ENCODE measurements at places on chromosomes 7 and 10. TPM values are rescaled to one million over a fixed set of nuclear protein-coding genes. Genes with fewer than 3 reads are reported as not detected.

The OPN1SW gene
- not detected for total RNA-seq

The AKR1C8 gene
- total RNA-seq: 0.09 TPM

- no peak for DNase-seq
These were observed 60.5 kb downstream of the PWWP2B start for GRCh38 chr10:132457328-132458070.

DNA sequence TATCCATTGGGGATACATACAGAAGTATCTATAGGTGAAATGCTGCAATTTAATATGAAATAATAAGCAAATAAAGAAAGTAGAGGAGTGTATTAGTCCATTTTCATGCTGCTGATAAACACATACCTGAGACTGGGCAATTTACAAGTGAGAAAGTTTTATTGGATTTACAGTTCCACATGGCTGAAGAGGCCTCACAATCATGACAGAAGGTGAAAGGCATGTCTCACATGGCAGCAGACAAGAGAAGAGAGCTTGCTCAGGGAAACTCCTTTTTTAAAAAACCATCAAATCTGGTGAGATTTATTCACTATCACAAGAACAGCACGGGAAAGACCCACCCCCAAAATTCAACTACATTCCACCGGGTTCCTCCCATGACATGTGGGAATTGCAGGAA, 82.8 kb upstream of the TRIM24 start:
- DNase-seq: no peak

- no peak for DNase-seq
These were observed 33.5 kb downstream of the LYZL2 start for GRCh38 chr10:30596013-30596412.

- peak; percentile 4 for DNase-seq
These were observed 108.5 kb upstream of the TMEM168 start for GRCh38 chr7:112898432-112899290.

DNA sequence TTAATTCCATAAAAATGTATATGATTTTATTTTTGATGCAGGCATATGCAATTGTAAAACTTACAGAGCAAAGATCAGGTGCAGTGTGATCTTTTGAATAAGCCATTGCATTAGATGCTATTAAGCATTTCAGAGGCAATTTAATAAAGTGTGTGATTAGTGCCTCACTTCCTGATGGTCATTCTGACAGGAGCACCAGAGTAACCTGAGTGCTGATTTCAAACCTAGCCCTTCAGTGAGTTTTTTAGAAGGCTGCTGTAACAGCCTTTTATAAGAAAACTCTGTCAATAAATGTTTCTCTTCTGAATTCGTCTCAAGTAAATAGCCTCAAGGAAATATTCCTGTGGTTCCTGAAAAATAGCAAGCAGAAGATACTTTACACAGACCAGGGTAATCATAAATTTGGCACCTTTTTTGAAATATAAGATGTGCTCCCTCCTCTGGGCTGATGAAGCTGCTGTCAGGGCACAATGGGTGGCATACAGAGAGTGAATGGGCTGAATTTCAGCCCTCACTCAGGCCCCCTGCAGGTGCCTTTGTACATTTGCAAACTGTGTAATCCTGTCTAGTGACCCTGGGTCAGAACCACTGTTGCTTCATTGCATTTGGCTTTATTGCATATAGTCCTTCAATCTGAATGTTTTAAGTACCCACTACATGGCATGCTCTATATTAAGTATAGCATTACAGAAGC, 193.7 kb upstream of the CSTF2T start:
- no peak for DNase-seq

- no peak for DNase-seq
These were observed 194.4 kb downstream of the TNS3 start for GRCh38 chr7:47387506-47387905.

DNA sequence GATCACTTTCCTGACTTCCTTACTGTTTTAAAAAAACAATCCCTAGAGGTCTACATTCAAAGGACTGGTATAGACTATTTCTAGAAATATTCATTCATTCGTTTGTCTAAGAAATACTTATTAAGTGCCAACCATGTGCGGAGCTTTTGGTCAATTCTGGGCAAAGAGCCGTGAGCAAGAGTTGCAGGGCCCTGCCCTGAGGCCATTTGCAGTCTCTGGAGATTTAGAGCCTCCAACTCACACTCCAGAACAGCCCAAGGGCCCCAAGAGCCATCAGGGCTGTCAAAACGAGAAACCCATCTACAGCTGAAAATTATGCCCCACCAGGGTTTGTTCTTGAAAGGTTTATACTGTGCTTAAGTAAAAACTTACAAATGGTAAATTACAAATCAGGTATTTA, 16.2 kb downstream of the WDR91 start:
- DNase-seq: no peak

GRCh38 chr7:139329119-139329518, 12.0 kb upstream of the FMC1 start:
- no peak for DNase-seq

- DNase-seq: no peak
These were observed 77.1 kb downstream of the MAP3K8 start for GRCh38 chr10:30510932-30511700.

- DNase-seq: peak; percentile 28
These were observed 108.8 kb downstream of the EGFR start for GRCh38 chr7:55127622-55128081.

Data from thymus (tissue), 14 donors.